ENCODE measurements at places on chromosomes 3 and 15.

- H3K4me3 ChIP-seq = no peak overlapping the region
- no peaks in the 10 kb centered on the region for H3K27me3 ChIP-seq
- H3K4me1 ChIP-seq = no peaks in the 10 kb centered on the region
- peak; percentile 20 for DNase-seq
- no peaks in the 10 kb centered on the region for H3K36me3 ChIP-seq
These were observed 45.6 kb upstream of the STRIT1 start for GRCh38 chr3:155339052-155339451.

DNA sequence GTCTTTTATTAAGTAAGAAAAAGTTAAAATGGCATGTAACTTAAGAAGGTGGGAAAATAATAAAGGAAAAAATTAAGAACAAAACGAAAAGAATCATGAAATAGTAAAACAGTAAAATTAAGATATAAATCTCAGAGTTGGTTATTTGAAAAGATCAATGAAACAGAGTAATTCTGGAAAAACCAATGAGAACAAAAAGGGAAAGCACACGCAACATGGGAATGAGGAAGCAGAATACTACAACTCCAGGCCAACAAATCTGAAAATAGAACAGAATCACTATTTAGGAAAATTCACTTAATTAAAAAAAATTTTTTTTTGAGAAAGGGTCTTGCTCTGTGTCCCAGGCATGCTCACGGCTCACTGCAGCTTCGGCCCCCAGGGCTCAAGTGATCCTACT lies 30.7 kb downstream of the WHAMM start:
- no peaks in the 10 kb centered on the region for H3K4me1 ChIP-seq
- no peak overlapping the region for H3K27ac ChIP-seq
- no peaks in the 10 kb centered on the region for H3K27me3 ChIP-seq
- DNase-seq = no peak

DNA sequence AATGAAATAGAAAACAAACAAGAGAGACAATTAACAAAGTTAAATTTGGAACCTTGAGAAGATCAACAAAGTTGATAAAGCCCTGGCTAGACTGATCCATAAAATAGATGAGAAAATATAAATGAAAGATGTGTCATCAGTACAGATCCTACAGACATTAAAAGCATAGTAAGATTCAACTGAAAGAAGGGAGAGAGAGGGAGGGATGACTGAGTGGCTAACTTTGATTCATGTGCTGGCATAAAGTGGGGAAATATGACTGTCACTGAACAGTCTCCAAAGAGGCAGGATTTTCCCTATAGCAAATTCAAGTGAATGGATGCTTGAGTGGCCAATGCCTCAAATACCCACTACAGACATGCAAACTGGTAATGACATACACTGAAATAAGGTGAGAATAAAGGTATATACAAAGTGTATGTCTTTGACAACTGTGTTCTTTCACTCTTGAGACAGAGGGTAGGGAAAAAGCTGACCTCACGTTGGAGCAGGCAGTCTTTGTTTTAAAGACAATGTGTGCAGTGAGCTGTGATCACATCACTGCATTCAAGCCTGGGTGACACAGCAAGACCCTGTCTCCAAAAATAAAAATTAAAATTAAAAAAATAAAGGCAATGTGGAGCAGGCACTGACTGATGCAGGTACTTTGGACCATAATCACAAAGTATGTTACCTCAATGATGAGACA lies 35.9 kb upstream of the CHD2 start:
- no peak overlapping the region for H3K4me3 ChIP-seq
- no peak overlapping the region for H3K27ac ChIP-seq
- H3K36me3 ChIP-seq = no peaks in the 10 kb centered on the region
- DNase-seq = no peak
- H3K27me3 ChIP-seq = no peaks in the 10 kb centered on the region

- no peaks in the 10 kb centered on the region for H3K4me1 ChIP-seq
- H3K4me3 ChIP-seq = no peak overlapping the region
- no peak overlapping the region for H3K27ac ChIP-seq
- no peaks in the 10 kb centered on the region for H3K27me3 ChIP-seq
- DNase-seq = no peak
These were observed 67.3 kb downstream of the THSD4 start for GRCh38 chr15:71182522-71182921.

- no peaks in the 10 kb centered on the region for H3K27me3 ChIP-seq
- H3K4me1 ChIP-seq = no peaks in the 10 kb centered on the region
- H3K27ac ChIP-seq = no peak overlapping the region
- no peaks in the 10 kb centered on the region for H3K36me3 ChIP-seq
- no peak overlapping the region for H3K4me3 ChIP-seq
These were observed 87.4 kb upstream of the GPR149 start for GRCh38 chr3:154517404-154517803.

DNA sequence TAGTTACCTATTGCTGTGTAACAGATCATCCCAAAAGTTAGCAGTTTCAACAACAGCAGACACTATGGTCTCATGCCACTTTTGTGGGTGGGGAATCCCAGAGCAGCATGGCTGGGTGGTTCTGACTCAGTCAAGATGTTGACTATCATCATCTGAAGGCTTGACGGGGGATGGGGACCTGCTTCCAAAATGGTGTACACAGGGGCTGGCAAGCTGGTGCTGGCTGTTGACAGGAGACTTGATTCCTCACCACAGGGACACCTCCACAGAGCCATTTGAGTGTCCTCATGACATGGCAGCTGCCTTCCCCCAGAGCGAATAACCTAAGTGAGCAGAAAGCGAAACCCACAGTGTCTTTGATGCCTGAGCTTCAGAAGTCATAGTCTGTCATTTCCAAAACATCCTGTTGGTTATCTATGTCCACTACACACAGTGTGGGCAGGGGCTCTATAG lies 19.1 kb downstream of the DNAJB8 start:
- no peaks in the 10 kb centered on the region for H3K27me3 ChIP-seq
- H3K4me3 ChIP-seq = no peak overlapping the region
- H3K27ac ChIP-seq = no peak overlapping the region
- H3K4me1 ChIP-seq = no peaks in the 10 kb centered on the region

DNA sequence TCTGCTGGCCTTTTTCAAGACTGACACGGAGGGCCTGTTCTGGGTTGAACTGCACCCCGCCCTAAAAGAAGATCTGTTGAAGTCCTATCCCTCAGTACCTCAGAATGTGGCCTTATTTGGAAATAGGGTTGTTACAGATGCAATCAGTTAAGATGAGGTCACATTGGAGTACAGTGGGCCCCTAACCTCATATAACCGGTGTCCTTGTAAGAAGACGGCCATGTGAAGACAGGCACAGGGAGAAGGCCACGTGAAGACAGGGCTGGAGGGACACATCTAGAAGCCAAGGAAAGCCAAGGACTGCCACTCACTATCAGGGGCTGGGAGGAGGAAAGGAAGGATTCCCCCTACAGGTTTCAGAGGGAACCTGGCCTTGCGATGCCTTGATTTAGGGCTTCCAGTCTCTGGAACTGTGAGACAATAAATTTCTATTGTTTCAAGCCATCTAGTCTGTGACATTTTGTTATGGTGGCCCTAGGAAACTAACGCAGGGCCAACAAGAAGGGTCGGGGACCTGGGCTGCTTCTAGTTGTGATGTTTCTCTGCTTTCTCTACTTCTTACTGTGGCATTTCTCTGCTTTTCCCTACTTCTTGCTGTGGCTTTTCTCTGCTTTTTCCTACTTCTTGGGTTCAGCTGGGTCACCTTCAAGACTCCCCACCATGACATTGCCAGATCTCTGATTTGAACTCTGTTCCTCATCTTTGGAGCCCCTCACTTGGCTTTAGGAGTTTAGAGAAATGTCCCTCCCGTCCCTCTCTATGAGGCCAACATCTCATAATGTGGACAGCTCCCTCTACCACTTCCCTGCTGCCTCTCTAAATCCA lies 4.8 kb upstream of the CCDC174 start:
- DNase-seq = no peak
- H3K36me3 ChIP-seq = no peaks in the 10 kb centered on the region
- no peaks in the 10 kb centered on the region for H3K4me1 ChIP-seq
- no peak overlapping the region for H3K4me3 ChIP-seq
- H3K27me3 ChIP-seq = peaks cover 10% of the 10 kb centered on the region

- H3K36me3 ChIP-seq = no peaks in the 10 kb centered on the region
- peaks cover 19% of the 10 kb centered on the region for H3K4me1 ChIP-seq
- no peak overlapping the region for H3K4me3 ChIP-seq
- H3K27ac ChIP-seq = no peak overlapping the region
- no peaks in the 10 kb centered on the region for H3K27me3 ChIP-seq
These were observed 38.9 kb upstream of the MYZAP start for GRCh38 chr15:57552678-57553334.

DNA sequence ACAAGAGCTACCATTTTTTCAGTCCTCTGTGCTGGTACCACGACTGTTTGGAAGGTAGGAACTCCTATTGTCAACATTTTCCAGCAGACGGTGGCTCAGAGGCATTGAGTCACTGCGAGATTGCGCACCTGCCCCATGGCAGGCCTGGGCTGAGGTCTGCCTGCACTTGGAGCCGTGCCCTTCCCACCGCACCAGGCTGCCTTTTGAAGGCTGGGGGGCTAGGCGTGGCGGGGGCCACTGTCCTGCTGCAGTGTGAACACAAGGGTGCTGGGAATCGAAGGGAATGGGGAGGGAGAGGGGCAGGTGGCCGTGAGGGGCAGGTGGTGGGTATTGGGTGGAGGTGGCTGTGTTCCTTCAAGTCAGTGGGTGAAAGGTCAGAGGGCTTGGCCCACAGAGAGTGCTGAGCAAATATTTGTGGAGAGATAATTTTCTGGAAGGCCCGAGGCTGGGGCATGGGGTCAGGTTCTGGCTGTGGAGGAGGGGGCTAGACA lies 16.3 kb downstream of the SNX33 start:
- no peak overlapping the region for H3K4me3 ChIP-seq
- DNase-seq = no peak
- no peaks in the 10 kb centered on the region for H3K36me3 ChIP-seq
- H3K27me3 ChIP-seq = no peaks in the 10 kb centered on the region
- no peak overlapping the region for H3K27ac ChIP-seq
- peaks cover 53% of the 10 kb centered on the region for H3K4me1 ChIP-seq

- H3K27ac ChIP-seq = no peak overlapping the region
- DNase-seq = no peak
- no peak overlapping the region for H3K4me3 ChIP-seq
- H3K4me1 ChIP-seq = no peaks in the 10 kb centered on the region
These were observed 7.7 kb upstream of the TMC3 start for GRCh38 chr15:81381720-81382119.

GRCh38 chr3:52240059-52240885 lies 1.3 kb upstream of the TWF2 start:
- H3K36me3 ChIP-seq = no peaks in the 10 kb centered on the region
- peaks cover 46% of the 10 kb centered on the region for H3K4me1 ChIP-seq
- H3K4me3 ChIP-seq = peak overlapping the region; percentile 80

GRCh38 chr3:171417813-171418212 lies 42.4 kb downstream of the TNIK start:
- no peak overlapping the region for H3K4me3 ChIP-seq
- H3K27ac ChIP-seq = peak overlapping the region; percentile 37

- H3K4me1 ChIP-seq = no peaks in the 10 kb centered on the region
- DNase-seq = no peak
- no peaks in the 10 kb centered on the region for H3K27me3 ChIP-seq
- H3K36me3 ChIP-seq = no peaks in the 10 kb centered on the region
These were observed 39.0 kb downstream of the RGMA start for GRCh38 chr15:93049914-93050578.

GRCh38 chr3:39108200-39108710 lies 775 bp downstream of the TTC21A start:
- H3K36me3 ChIP-seq = no peaks in the 10 kb centered on the region
- peaks cover 11% of the 10 kb centered on the region for H3K4me1 ChIP-seq
- DNase-seq = no peak
- H3K27me3 ChIP-seq = no peaks in the 10 kb centered on the region
- H3K27ac ChIP-seq = peak overlapping the region; percentile 88
- H3K4me3 ChIP-seq = peak overlapping the region; percentile 88

GRCh38 chr3:195709676-195710085 lies 11.1 kb upstream of the MUC20 start:
- no peaks in the 10 kb centered on the region for H3K4me1 ChIP-seq
- no peak overlapping the region for H3K27ac ChIP-seq
- H3K27me3 ChIP-seq = no peaks in the 10 kb centered on the region
- H3K36me3 ChIP-seq = no peaks in the 10 kb centered on the region

GRCh38 chr3:99418209-99418635 lies 220.2 kb upstream of the COL8A1 start:
- no peak overlapping the region for H3K4me3 ChIP-seq
- DNase-seq = no peak
- peaks cover 27% of the 10 kb centered on the region for H3K4me1 ChIP-seq

Data from GM23248 (cell line).